ENCODE measurements at places on chromosomes 11 and 22.

GRCh38 chr11:72886619-72887018 is 72.4 kb downstream of the ATG16L2 start:
- no peak for DNase-seq

DNA sequence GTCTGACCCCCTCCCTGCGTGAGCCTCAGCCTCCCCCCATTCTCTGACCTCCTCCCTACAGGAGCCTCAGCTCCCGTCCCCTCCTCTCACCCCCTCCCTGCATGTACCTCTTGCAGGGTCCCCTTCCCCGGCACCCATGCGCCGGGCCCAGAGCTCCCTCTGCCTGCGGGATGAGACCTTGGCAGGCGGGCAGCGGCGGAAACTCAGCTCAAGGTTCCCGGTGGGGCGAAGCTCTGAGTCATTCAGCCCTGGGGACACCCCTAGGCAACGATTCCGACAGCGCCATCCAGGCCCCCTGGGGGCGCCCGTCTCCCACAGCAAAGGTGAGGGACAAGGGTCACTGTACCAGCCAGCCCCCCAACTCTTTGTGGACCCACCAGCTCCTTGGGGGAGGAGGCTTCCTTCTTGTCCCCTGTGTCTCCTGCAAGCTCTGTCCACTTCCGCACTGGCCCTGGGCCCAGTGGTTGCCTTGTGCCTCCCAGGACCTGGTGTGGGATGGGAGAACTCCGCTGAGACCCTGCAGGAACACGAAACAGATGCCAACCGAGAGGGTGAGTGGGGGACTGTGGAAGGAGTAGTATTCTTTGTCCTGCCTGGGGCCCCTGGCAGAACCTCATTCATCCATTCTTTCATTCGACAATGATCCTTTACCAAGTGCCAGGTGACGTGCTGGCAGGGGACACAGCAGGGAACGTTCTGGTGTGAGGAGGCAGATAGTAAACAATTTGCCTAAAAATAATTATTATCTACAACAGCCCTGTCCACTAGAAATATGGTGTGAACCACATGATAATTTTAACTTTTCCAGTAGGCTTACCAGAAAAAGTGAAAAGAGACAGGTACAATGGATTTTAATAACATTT is 3.7 kb upstream of the RPS6KA4 start:
- peak; percentile 94 for DNase-seq

DNA sequence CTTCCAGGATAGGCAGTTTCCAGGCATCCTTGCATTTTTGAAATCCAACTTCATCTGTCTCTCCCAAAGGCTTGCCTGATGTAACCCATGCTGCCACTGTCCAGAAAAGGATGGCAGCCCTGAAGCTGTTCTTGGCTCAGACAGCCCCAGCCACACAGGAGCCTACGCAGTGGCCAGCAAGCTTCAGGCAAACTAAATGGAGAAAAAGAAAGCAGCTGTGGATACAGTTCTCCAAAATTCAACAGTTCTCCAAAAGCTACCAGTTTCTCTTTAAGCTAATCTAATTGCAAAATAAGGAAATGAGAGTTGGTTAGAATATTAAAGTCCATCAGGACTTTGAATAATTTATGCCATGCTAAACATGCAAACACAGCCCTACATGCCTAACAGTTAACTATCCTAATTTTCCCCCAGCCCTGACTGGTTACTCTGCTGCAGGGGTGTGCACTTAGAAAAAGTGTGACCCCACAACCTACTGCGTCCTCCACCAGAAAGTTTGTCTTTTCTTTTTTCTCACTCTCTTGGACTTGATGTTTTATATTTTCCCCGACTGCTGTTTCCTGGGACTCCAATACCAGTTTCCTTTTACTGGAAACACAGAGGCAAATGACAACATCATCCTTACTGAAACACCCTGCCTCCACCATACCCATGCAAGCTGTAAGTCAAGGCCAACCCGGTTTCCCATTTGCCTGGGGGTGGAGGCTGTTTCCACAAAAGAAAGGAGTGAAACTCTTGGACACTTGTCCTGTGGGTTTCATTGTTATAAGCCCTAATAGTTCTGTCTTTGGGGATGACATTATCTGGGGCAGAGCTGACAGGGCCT is 69.1 kb upstream of the OR5AN1 start:
- DNase-seq: no peak

DNA sequence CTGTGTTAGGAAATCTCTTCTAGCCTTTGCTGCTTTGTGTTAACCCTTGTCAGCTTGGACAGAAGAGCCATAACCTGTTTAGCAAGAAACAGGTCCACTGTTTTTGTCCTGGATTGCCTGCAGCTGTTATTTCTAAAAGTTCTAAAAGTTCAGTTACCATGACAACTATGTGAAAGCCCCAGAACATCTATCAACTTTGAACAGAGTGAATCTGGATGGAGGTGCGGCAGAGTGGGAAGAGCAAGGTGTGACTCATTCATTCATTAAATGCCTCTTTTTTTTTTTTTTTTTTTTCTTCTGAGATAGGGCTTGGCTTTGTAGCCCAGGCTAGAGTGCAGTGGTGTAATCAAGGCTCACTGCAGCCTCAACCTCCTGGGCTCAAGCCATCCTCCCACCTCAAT is 50.5 kb downstream of the RBX1 start:
- peak; percentile 81 for DNase-seq

DNA sequence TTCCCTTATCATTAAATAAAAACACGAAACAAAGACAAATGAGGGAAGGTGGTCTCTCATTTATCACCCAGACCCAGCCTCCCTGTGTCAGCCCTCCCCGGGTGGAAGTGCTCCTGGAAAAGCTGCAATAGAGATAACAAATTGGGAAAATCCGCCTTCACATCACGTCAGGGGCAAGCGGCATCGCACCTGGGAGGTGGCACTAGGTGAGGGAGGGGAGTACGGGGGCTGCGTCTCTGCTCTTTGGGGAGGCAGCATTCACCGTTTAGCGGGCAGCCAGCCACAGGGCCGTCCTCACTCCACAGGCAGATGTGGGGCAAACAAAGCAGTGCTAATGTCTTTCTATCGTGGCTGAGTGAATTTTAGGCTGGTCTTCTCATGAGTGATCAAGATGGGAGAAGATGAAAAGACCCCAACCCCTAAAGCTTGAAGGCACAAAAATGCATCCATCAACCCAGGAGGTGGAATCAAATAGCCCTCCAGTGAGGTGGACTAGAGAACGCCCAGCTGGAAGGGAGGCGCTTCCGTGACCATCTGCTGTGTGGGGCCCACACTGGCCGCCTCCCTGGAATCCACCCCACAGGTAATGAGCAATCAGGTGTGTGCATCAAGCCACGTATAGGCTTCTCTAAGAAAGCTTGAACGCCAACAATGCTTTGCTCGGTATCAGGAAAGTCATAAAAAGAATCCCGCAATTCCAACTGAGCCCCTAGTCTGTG is 629.5 kb downstream of the BRD1 start:
- DNase-seq: no peak

DNA sequence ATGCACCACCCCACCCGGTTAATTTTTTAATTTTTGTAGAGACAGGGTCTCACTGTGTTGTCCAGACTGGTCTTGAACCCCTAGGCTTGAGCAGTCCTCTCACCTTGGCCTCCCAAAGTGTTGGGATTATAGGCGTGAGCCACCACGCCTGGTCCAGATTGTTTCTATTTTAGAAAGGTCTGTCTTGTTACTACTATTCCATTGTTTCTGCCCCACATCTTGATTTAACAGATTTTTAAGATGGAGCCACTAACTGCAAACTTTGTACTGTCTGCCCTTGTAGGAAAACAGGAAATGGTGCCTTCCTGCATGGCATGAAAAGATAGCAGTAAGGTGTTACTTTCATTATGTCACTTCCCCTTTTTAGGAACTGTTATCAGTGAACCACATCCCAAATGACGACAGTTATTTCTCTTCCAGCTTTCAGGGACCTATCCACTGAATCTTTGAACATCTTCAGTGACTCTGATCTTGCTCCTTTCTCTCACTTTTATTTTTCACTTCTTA is 23.2 kb downstream of the TAF1D start:
- DNase-seq: no peak

Data from HT-29 (cell line).